Endothelial cell of coronary artery (primary cell): ENCODE measurements at places on chromosomes 4 and X. TPM values are rescaled to one million over a fixed set of nuclear protein-coding genes. Genes with fewer than 3 reads are reported as not detected.

RBM47 gene
- 0.09 TPM in 1 of 2 replicates, not detected in the other for total RNA-seq

MOB1B gene
- total RNA-seq = 8.8 and 13.5 TPM in 2 replicates

PACRGL gene
- total RNA-seq = 24.9 and 26.7 TPM in 2 replicates

SPP1 gene
- total RNA-seq = not detected in 2 replicates

ASB12 gene
- total RNA-seq = 0.09 TPM in 1 of 2 replicates, not detected in the other

FAM184B gene
- total RNA-seq = under 0.01 TPM in 1 of 2 replicates, not detected in the other
